ENCODE measurements at places on chromosomes 16 and 17.

GRCh38 chr16:51577621-51578303 is 426.7 kb upstream of the SALL1 start:
- DNase-seq: no peak

DNA sequence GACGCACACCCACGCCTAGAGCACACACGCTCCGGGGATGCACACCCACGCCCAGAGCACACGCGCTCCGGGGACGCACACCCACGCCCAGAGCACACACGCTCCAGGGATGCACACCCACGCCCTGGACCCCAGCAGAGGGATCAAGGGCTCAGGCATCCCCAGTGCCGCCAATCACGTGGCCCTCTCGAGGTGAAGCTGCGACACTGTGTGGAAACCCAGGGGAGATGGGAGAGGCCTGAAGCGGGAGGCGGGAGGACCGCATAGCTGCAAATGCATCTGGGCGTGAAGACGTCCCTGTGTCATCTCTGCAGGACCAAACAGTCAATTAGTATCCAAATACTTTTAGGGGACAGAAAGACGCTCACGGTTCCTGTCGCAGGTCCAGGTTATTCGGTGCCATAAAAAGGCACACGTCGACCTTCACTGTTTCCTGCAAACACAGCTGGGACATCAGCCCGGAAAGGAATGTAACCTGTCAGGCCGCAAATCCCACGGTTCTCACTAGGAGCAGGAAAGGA is 56.4 kb downstream of the TBC1D16 start:
- DNase-seq: no peak

DNA sequence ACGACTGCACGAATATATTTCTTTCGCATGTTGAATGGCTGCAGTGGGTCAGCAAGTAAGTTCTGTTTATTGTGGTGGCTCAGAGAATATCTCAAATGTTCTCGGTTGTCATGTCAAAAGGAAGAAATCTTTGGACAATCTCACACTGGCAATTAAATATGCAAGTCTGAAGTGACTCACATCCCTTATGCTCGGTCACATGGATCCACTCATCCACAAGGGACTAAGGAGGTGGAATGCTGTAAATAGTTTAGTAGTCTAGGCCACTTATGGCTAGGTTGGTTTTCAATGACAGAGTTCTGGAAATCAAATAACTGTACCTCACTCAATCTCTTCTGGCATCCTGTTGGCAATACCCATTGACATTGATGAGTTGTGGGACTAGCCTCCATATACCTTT is 33.0 kb upstream of the PMP22 start:
- no peak for DNase-seq

DNA sequence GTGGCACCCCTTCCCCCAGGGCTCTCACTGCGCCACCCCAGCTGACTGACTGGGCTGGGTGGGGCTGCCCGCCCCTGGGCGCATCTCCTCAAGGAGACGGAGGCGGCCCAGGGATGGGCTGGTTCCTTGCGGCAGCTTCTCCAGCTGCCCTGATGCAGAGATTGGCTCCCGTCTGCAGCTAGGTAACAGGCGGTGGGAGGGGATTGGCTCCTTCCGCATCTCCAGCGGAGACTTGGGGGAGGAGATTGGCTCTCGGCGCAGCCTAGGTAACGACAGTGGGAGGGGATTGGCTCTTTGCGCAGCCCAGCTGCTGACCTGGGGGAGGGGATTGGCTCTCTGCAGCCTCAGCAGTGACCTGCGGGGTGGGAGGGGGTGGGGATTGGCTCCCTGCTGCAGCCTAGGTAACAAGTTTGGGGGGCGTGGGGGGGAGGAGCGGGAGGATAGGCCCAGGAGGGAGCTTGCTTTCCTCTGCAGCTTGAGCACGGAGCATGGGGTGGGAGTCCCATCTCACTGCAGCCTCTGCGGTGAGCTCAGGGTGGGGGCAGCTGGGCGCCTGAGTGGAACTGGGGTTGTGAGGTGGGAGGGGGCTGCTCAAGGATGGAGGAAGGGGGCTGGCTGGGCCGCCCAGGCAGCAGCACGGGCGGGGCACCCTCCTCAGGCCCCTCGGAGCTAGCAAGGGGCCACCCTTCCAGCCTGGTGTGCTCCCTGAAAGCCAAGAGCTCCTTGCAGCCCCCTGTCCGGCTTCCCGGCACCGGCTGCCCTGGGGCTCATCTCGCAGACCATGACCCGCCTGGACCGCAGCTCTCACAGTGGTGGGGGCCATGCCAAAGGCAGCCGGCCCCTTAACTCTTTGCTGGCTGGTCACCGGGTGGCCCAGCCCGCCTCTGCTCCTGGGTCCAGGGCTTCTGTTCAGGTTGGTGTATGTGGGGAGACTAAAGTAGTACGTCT is 6.4 kb downstream of the NFE2L1 start:
- peak; percentile 90 for DNase-seq

- DNase-seq: no peak
These were observed 1.7 kb upstream of the SLC47A1 start for GRCh38 chr17:19531780-19532501.

- no peak for DNase-seq
These were observed 52.8 kb downstream of the SOCS1 start for GRCh38 chr16:11203111-11203623.

- no peak for DNase-seq
These were observed 25.1 kb downstream of the ZP2 start for GRCh38 chr16:21186326-21186691.

GRCh38 chr17:77646046-77646430 is 312.5 kb upstream of the TNRC6C start:
- no peak for DNase-seq

- DNase-seq: no peak
These were observed 23.7 kb downstream of the IST1 start for GRCh38 chr16:71919035-71919434.

- DNase-seq: no peak
These were observed 20.1 kb downstream of the STAT5A start for GRCh38 chr17:42308446-42308845.

DNA sequence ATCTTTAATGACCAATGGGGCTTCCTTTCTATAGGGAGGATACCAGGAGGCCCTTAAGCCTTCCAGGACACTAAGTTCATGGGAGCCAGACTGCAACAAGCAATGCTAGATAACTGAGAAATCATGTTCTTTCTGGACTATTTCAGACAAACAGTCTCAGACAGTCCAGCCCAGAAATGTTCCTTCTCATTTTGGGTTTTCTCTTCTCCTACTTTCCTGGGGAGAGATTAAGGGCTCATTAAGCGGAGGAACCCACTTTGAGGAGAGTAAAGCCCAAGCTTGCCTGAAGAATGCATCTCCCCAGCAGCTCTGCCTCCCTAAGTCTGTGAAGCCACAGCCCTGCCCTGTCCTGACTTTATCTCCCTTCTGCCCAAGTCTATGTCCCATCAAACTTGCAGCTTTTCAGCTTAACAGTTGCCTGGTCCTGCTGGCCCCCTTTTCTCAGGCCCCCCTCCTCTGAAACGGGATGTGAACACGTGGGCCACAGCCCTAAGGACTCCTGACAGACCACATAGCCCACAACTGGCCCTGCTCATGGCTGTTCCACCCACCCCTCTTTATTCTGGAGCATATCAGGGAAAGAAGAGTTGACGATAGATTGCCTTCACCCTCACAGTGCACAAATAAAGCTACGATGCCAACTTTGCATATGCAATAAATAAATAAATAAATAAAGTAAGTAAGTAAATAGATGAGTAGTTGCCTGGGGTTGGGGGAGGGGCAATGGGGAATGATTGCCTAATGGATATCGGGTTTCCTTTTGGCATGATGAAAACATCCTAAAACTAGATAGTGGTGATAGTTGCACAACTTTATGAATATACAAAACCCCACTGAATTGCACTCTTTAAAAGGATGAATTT is 111.0 kb downstream of the N4BP1 start:
- no peak for DNase-seq

GRCh38 chr17:42130310-42130936 is 7.8 kb downstream of the HSPB9 start:
- DNase-seq: no peak

DNA sequence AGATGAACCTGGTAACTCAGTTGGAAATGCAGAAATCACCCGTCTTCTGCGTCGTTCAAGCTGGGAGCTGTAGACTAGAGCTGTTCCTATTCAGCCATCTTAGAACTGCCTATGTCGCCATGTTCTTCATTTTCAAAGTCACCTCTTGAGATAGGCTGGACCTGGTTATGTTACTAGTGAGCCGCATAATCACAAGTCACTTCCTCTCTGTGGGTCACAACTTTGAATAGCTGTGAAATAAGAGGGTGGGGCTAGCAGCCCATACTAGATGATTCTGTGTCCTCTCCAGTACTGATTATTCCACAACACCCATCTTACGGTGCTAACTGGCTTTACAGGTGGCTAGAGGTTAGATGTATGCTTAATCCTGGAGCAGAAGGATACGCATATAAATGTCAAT is 74.2 kb downstream of the VPS53 start:
- no peak for DNase-seq

GRCh38 chr16:53998024-53998810 is 288.4 kb downstream of the IRX3 start:
- no peak for DNase-seq

GRCh38 chr16:1291576-1291974 is 17.9 kb upstream of the UBE2I start:
- no peak for DNase-seq

DNA sequence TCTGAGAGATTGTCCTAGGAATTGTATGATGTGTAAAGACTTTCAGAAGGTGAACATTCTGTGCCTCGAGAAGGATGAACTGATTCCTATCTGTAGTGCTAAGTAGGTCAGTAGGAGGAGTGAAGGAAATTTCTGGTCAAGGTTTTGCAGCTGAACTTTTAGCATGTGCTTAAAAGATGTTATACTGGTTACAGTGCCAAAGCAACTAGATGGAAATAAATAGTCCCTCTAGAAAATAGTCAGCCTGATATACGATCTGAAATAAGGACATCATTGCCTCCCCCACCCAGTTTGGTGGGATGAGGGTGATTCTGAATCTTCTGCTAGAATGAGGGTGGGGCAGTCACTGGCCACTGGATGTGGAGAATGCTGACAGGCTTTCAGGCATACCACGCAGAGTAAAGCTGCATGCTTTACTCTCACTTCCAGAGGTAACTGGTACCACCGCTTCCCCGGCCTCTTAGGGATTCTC is 57.2 kb upstream of the VPS4A start:
- no peak for DNase-seq

DNA sequence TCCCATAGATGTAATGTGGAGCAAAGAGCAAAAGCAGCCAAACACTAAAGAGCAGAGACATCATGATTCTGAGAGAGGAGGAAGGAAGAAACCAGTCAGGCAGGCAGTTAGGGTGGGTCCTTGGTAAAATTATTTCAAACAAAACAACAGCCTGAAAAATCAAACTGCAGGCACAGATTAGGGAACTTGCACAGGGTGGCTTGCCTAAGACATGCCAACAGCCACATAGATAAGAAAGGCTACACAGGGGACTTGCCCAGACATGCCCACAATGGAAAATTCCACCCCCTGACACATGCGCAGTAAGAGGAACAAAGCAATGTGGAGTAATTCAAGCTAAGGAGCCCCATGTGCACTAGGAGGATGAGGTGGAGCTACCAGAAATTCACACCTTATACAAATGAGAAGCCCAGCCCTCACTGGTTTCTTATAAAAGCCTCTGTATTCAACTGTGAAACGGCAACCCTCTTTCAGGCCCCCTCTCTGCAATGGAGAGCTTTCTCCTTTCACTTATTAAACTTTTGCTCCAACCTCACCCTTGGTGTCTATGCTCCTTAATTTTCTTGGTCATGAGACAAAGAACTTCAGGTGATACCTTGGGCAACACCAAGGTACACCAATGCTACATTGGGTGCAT is 7.3 kb upstream of the GAS7 start:
- DNase-seq: no peak

- no peak for DNase-seq
These were observed 688.0 kb downstream of the KCNJ2 start for GRCh38 chr17:70857351-70857750.

GRCh38 chr17:17628388-17629008 is 37.0 kb upstream of the PEMT start:
- DNase-seq: no peak

- no peak for DNase-seq
These were observed 5.6 kb downstream of the CASKIN1 start for GRCh38 chr16:2190659-2191445.

DNA sequence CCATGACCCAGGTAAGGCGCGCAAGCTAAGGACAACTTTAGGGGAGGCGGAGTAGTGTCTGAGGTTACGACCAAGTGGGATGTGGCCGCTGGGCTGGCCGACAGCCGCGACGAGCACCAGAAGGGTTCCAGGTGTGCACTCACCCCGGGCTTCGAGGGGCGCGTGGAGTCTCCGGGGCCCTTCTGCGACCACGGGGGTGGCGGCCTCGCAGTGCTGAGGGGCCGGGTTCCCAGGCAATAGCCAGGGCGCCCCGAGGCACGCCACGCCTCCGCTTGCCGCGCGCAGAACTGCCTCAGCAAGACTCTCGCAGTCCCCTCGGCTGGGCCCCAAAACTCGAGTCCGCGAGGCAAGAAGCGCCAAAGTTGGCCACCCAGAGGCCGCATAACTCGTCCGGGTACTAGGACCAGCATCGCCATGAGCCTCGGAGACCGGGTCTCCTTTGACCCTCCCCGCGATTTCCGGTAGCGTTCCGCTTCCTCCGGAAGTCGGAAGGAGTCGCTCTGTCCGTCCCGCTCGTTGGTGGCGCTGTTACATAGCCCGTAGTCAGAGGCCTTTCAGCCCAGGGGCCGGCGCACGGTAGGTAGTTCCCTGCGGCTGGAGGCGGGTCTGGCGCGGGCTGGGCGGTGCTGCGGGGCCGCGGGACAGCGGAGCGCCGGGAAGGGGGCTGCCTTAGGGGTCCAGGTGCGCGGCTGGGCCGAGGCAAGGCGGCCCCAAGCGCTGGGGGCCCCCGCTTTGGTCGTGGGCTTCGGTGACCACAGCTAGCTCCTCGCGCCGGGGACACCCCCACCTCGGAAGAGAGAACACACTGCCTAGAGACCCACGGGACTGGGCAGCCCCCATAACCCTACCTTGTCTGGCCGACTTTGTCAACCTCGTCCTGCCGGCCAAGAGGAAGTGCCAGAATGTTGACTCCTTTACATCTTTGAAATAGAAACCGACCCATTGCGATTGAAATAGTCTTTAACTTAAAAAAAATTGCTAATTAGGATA is at the start of the genes ADPRM and SCO1:
TSS of gene ADPRM (plus strand) at position 503 of the 990 bp plus-strand sequence. CDS start 7,333 bp downstream, outside the sequence.
TSS of gene SCO1 (minus strand) at position 442 of the 990 bp plus-strand sequence. CDS start at position 416, 26 bp downstream.
- DNase-seq: peak; percentile 91

GRCh38 chr16:1523581-1524245 is 9.8 kb upstream of the TMEM204 start:
- no peak for DNase-seq

DNA sequence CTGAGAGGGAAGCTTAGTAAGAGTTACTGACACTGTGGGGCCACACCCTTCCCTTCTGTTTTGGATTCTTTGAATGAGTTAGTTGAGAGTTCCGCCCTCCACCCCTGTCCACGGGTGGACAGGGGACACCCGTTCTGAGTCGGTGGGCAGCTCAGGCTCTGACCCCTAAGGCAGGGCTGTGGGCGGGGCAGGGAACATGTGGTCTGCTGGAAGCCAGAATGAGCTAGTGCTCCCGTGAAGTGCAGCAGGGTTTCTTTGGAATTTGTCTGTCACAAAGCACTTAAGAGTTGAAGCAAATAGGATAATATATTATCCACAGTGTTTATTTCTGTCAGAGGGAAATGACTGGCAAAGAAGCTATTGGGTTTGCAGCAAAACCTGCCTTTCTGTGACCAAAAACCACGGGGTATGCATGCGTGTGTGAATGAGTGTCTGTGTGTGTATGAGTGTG is 90.1 kb downstream of the CLEC16A start:
- no peak for DNase-seq
